ENCODE measurements at places on chromosomes 1 and 21.

DNA sequence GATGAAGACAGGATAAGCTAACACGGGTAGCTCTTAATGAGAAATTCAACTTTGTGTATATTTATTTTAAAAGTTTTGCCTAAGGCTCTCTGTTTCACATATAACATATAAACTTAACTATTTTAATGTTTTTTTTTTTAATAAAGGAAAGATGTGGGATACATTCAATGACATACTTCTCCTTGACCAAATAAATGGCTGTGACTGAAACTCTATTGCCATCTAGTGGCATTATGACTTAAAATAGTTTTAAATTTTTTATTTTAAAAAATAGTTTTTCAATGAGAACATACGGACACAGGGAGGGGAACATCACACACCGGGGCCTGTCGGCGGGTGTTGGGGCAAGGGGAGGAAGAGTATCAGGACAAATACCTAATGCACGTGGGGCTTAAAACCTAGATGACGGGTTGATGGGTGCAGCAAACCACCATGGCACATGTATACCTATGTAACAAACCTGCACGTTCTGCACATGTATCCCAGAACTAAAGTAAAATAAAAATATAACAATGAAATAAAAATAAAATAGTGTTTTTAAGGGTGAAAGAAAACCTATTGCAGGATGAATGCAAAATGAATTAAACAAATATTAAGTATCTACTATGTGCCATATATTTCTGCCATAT lies 83.4 kb downstream of the LYST start:
- no peak for DNase-seq

GRCh38 chr1:39085174-39085573 lies 59.0 kb downstream of the NDUFS5 start:
- no peak for DNase-seq

- no peak for DNase-seq
Observed at GRCh38 chr1:202074985-202075384, 47.7 kb upstream of the GPR37L1 start.

GRCh38 chr21:42120101-42120902 lies 49.2 kb downstream of the UMODL1 start:
- peak; percentile 80 for DNase-seq

DNA sequence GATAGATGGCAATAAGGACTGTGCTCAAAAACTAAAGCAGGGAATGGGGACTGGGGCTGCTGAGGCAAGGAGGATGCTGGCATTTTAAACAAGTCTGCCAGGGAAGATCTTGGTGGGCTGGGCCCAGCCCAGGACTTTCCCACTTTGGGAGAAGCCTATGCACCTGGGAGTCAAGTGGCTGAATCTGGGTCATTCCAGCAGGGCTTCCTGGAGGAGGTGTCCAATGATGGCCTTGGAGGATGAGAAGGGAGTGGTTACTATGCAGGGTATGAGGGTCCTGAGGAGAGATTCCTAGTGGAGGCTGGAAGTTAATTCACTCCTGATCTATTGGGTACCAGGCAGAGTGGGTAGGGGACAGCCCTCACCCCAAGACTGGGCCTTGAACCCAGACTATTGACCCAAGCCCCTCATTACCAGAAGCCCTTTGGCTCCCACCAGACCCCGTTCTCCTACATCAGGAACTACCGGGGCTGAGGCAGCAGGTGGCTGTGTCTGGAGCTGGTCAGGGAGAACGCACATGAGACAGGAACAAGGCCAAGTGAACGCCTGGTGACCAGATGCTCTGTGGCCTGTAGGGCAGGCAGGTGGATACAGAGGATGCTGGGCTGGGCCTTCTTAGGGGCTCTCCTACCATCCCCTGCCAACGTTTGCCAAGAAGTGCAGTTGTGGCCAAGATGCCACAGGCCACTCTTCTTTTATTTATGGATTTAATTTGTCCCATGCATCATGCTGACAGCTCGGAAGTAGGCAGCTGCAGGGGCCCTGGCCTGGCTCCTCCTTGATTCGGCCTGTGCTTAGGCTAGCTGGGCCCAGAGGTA lies 18.3 kb upstream of the LRP8 start:
- DNase-seq = no peak

DNA sequence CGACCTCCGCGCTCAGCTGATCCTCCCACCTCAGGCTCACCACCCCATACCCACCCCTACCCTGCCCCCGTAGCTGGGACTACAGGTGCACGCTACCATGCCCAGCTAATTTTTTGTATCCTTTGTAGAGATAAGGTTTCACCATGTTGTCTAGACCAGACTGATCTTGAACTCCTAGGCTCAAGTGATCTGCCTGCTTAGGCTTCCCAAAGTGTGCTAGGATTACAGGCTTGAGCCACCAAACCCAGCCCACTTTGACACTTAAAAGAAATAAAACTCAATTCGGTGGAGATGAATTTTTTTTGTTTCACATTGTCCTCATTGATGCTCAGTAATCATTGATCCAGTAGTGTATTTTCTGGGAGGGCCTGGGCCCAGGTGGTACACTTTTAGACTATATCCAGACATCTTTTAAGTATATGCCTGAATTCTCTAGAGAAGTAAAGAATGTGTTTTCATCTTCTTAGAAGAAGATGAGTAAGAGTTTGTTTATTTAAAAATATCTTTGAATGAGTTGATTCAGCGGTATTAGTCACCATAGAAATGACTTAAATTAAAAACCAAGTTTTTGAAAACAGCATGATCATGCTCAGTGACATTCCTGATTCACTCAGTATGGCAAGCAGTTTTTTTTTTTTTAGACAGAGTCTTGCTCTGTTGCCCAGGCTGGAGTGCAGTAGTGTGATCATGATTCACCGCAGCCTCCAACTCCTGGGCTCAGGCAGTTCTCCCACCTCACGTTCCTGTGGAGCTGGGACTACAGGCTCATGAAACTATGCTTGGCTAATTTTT lies 57.8 kb downstream of the EPB41 start:
- DNase-seq = no peak

DNA sequence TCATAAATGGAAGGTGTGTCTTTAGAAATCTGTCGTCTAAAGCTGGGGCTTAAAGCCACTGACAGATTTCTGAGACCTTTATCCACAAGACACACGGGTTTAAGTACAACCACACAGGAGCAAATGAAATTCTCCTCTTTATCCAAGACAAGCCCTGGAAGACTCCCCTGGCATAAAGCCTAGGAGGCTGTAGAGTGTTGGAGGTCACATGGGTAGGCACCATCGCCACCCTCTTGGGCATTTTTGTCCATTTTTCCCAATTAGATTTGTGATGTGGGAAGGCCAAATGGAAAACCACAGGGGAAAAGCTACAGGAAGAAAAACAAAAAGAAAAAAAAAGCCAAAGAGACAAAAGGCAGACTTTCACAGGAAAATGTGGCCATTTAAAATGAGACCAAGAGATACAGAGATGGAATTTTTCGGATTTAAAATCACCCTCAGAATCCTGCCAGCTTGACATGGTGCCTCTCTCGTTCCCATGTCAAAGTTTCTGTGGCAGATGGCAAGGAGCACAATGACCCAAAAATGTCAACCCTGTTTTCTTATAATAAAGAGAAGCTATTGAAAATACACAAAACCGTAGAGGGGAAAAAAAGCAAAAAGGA lies 91.9 kb downstream of the PLD5 start:
- DNase-seq = no peak

DNA sequence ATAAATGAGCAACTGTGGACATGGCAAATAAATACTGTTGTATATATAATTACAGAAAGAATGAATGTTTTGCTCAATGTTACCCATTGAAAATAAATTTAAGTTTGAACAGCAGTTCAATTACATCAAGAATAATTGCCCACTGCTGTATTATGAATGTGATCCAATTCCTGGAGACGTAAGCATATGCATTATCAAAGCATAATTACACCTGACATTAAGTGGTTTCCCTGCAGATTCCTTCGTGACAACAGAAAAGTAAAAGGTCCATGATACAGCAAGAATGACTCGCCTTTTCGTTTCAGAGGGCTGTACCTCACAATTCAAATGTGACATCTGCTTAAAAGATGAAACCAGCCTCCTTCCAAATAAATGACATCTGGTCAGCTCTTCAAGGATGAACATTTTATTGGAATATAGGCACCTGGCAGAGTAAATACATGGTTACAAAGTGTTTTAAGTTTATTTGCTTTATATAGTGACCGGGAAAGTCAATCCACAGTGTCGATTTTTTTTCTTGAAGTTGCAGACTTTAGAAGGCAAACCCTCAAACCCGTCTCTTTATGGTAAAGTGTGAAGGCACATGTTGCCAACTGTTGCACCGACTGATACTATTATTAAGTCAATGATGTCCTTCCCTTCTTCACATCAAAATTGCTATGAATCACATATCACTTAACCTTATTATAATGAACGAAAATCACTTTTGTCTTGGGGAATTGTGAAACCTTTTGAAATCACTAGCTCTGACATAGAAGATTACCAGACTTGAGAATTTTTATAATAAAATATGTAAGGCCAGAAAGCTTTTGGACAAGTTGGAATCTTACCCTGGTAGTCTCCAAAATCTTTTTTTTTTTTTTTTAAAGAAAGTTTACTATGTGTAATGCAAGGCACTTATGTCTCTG lies 36.2 kb upstream of the EDEM3 start:
- DNase-seq = no peak

- no peak for DNase-seq
Observed at GRCh38 chr1:3674100-3675094, 22.1 kb downstream of the TP73 start.

DNA sequence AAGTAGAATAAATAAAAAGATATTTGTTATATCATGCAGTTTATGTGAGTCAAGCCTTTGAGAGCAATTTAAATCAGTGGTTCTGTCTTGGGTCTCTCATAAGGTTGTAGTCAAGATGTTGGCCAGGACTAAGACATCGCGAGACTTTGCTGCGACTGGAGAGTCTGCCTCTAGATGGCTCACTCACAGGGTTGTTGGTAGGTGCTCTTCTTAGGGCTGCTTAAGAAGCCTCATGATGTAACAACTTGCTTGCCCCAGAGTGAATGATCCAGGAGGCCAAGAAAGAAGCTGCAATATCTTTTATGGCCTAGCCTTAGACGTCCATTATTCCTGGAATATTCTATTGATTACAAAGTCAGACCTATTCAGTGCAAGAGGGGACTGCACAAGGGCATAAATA lies 73.1 kb upstream of the CACHD1 start:
- DNase-seq = no peak

GRCh38 chr21:25420831-25421230 lies 186.4 kb downstream of the MRPL39 start:
- DNase-seq = no peak

DNA sequence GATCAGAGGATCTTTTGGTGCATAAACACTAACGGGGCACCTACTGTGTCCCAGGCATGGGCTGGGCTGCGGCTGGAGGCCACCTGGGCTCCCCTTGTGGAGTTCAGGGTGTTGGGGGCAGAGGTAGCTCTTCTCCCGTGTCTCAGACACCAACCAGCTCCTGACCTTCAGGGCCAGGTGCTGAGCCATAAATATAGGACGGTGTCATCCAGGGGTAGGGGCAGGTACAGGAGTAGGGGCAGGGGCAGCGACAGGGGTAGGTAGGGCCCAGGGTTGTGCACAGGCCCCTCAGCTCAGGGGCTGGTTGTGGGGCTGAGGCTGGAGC lies 18.0 kb upstream of the LRRC3 start:
- DNase-seq = no peak

DNA sequence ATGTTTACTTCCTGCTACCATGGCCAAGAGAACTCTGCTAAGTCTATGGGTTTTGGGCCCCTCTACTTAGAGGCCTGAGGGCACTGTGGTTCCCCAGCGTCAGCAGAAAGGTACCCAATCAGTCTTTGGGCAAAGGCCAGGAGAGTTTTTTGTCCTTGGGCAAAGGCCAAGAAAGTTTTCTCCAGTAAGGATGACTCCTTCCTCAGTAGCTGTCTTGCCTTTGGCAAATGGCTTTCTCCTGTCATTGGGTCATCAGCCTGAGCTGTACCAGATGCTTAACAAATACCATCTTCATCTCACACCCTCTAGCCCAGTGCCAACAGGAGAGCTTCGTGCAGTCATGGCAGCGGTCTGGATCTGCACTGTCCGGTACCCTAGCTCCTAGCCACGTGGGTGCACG lies 199.3 kb upstream of the TMEM51 start:
- no peak for DNase-seq

- DNase-seq = no peak
Observed at GRCh38 chr1:29725262-29725661, 488.9 kb downstream of the PTPRU start.

DNA sequence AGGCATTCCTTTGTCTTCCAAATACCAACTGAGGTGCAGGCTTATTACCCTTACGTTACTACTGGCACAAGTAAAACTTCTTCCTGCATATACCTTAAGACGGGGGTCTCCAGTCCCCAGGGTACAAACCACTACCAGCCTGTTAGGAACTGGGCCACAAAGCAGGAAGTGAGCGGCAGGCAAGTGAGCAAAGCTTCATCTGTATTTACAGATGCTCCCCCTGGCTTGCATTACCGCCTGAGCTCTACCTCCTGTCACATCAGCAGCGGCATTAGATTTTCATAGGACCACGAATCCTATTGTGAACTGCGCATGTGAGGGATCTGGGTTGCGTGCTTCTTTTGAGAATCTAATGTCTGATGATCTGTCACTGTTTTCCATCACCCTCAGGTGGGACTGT lies 113.1 kb downstream of the SLC45A1 start:
- DNase-seq = no peak

GRCh38 chr1:30789388-30790255 lies 32.0 kb upstream of the LAPTM5 start:
- DNase-seq = no peak

- no peak for DNase-seq
Observed at GRCh38 chr1:194279975-194280374, 1093.6 kb upstream of the B3GALT2 start.

GRCh38 chr1:246607462-246607861 lies 41.2 kb downstream of the CNST start:
- DNase-seq = no peak

GRCh38 chr1:167409183-167409582 lies 109.1 kb downstream of the CD247 start:
- no peak for DNase-seq

DNA sequence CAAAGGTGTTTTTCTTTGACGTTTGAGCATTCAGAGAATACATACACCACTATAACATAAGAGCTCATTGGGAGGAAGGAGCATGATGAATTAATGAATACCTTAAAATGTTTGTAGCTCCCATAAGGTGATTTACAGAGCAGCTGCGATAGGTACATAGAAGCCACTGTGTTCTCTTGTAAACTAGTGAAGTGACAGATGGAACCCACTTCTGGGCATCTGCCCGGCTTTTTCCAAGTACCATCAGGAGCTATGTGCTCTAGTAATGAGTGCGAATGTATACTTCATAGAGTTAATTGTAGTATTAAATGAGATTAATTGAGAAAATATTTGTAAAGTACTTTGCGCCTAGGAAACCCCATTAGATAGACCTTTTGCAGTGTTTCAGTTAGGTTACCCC lies 48.4 kb downstream of the HENMT1 start:
- no peak for DNase-seq

DNA sequence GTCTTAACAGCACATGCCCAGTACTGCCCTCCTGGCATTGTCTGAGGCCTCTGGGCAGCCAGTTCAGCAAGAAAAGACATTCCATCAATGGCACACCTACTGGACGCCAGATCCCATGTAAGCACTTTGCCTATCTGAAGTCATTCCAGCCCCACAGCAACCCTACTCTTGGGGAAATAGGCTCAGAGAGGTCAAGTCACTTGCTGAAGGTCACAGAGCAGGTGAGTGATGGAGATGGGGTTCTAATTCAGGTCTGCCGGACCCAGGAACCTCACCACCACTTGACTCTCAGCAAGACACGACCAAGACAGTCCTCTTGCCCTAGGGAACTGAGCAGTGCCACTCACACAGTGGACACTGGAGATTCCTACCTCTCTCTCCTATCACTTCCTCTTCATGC lies 79.4 kb downstream of the PAX7 start:
- DNase-seq = no peak

GRCh38 chr21:34913811-34914210 lies 135.3 kb downstream of the RUNX1 start:
- no peak for DNase-seq

All from NCI-H1105 (cell line).